ENCODE measurements at places on chromosomes 4 and X.

- DNase-seq: no peak
Measured at GRCh38 chrX:130081421-130082045, 28.8 kb downstream of the ELF4 start.

- no peak for DNase-seq
Measured at GRCh38 chr4:76590798-76591281, 155.8 kb downstream of the SHROOM3 start.

DNA sequence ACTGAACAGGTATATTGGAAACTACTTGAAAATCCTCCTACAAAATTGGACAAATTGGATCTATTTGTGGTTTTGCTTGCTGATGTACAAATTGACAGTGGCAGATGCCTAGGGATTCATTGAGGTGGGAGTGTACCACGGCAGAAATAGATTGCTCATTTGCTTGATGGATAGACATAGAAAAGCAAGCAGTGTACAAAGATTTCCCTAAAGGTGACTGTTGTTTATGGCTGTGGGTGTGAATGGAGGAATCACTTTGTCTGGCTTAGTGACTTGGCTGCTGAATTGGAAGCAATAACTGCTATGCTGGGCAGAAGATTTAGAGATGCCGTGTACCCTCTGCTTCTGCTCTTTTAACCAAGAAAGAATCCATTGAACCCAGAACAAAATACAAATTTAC is 191.0 kb upstream of the GRID2 start:
- no peak for DNase-seq

- no peak for DNase-seq
Measured at GRCh38 chr4:82482387-82482786, 52.0 kb downstream of the ENOPH1 start.

GRCh38 chr4:125641611-125642010 is 326.9 kb downstream of the FAT4 start:
- DNase-seq: no peak

DNA sequence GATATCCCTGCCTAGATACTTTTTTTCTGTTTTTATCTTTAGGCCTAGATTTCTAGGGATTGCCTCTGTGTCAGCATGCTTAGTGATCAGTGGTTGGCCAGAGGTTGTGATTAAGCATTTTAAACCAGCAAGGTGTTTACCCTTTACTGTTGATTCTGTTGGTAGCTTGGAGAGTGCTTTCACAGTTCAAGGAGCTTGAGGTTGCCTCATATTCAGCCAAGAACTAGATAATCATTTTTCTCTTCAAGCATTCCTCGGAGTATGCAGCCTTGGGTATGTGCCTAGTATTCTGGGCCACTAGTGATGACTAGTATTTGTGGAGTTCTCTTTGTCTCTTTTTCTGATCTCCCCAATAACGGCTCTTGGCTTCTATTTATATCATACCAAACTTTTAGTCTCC is 20.4 kb downstream of the APOOL start:
- DNase-seq: no peak

DNA sequence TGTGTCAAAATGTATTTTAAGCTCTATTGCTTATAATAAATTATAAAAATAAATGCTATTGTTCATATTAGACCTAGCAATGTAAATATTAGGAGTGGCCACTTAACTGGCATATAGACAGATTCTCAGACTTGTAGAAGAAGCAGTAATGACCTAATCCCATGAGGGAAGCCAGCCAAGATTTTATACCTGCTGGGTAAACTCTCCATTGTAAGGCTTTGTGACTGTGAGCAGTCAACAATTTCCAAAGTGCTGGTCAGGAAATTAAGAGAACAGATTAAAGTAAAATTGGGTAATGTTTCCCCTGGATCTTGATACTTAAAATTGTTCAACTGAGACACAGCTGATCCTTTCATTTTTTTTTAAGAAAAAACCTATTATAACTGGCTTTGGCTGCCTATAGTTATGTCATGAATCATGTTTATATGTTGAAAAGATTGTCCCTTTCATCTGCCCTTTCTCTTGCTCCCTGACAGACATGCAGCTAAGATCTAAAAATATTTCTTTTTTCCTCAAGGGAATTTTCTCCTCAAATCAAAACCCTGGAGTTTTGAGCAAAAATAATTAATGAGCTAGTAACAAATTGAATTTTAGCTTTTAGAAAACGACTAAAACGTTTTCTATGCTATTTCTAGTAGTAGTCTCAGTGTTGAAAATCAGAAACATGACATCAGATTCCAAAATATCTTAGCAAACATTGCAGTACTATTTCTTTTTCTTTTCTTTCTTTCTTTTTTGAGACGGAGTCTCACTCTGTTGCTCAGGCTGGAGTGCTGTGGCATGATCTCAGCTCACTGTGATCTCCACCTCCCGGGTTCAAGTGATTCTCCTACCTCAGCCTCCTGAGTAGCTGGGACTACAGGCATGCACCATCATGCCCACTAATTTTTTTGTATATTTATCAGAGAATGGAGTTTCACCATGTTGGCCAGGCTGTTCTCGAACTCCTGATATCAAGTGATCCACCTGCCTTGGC is 77.9 kb downstream of the ADGRL3 start:
- no peak for DNase-seq

DNA sequence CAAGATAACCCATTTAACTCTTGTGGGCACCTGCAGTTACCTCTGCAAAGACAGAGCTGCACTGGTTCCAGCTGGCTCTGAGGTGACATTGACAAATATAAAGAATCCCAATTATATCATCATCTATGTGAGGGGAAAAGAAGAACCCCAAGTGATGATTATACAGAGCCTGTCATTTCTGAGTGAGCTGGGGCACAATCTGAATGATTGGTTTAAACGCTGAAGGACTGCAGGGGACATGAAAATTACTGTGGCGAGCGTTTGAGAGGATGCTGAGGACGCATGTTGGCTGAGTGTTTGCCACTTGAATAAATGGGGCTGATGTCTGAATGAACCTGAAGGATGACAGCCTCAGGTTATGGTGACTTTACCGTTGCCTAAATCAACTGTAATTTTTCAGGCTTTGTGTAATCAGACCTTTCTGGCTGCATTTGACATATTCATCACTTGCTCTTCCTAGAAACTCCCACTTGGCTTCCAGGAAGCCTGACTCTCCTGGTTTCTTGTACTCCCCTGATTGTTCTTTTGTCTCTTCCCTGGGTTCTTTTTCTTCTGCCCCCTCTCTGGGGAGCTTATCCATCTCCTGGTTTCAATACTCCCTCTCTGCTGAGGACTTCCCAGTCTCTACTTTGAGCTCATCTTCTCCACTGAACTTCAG is 4.1 kb upstream of the HSD17B10 start:
- peak; percentile 44 for DNase-seq

GRCh38 chr4:140102421-140102820 is 51.6 kb downstream of the MAML3 start:
- DNase-seq: peak; percentile 45

Measured in activated CD4-positive, alpha-beta T cell treated with anti-CD3 and anti-CD28 coated beads, Interleukin-2, Interleukin-6, amounts not matched to agents 100 ng/mL and 50 ng/mL, durations not matched to agents 16 hours and 8 hours (primary cell).